ENCODE measurements at places on chromosomes 5 and 9.

DNA sequence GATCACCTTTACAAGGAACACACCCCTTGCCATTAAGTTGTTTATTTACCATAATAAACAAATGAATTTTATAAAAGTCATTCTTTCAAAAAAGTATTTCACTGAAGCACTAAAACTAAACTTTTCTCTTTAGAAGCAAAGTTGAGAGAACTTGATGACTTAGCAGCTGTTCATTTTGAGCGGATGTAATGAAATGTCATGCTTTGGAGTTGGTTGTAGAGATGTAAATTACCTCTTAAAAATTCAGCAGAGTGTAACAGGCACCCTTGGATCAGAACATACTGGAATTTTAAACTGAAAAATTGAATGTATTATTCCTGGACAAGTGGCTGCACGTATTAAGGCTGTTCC lies 617.2 kb downstream of the PDE4D start:
- DNase-seq: no peak

- DNase-seq: no peak
These were observed 79.4 kb downstream of the AMBP start for GRCh38 chr9:113998525-113999255.

DNA sequence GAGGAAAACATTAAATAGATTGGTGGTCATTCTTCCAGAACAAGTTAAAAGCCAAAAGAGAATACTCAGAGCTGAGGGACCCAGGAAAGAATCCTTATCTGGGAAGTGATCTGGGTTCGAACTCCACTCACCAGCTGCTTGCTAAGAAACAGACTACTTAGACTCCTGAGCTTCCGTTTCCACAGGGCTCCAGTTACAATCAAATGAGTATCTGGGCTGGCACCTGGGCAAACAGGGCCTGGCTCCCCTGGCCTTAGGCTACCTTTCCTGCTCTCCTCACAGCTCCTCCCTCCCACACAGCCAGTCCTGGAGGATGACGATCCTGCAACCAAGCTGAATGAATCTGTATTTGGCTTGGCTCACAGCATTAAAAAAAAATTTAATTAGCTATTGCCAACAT lies 2.5 kb downstream of the MAPK9 start:
- no peak for DNase-seq

- DNase-seq: no peak
These were observed 49.4 kb upstream of the SLC25A51 start for GRCh38 chr9:37953206-37953774.

- no peak for DNase-seq
These were observed 84.5 kb downstream of the PRLR start for GRCh38 chr5:35145691-35146317.

- DNase-seq: no peak
These were observed 13.9 kb upstream of the ADGRD2 start for GRCh38 chr9:124436320-124436719.

GRCh38 chr5:54551292-54551691 lies 33.7 kb downstream of the SNX18 start:
- no peak for DNase-seq

- no peak for DNase-seq
These were observed 113.5 kb upstream of the PCA3 start for GRCh38 chr9:76650692-76651091.

DNA sequence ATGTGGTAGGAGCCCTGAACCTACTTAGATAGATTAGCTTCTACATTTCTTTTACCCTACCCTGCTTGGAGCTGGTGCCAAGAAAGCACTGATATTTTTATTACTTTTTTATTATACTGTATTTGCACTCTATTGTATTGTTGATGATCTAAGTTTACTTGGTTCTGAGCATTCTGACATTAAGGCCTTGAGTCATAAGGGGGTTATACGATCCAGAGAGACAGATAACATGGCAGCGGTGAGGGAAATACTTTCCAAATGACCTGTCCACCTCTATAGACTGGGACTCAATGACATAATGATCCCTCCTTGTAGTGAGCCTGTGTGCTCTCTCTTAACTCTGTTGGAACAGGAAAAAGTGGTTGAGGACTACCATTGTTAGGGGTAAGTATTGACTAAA lies 176.3 kb downstream of the MAN2A1 start:
- DNase-seq: no peak

GRCh38 chr9:2157277-2158110 lies 142.3 kb downstream of the SMARCA2 start:
- peak; percentile 32 for DNase-seq

- DNase-seq: no peak
These were observed 28.3 kb upstream of the APC start for GRCh38 chr5:112709416-112709815.

GRCh38 chr5:79295029-79295428 lies 59.1 kb downstream of the JMY start:
- no peak for DNase-seq

DNA sequence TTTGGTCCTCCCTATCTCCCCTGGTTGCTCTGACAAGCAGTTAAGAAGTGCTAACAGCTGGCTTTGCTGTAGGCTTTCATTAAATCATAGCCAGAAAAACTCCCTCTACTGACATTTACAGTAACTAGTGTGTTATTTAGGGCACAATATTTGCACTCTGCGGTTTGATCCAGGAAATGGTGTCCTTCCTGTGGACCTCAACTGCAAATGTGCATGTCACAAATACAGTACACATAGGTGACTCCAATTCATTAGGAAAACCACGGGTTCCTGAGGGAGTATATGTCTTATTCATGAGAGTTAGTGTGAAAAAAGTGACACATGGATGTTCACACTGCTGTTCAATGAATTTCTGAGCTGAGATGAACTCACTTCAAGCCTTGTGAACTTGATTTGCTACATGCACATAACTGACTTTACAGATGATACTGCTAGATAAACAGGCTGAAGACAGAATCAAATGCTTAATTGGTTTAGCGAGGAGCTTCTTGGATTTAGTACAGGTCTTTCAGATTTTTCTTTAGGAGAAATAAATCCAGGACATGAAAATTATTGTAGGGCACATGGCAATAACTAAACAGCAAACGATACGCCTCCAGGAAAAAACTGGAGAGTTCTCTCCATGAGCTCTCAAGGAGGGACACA lies 281.5 kb downstream of the EFNA5 start:
- DNase-seq: no peak

- no peak for DNase-seq
These were observed 14.4 kb upstream of the ORM1 start for GRCh38 chr9:114308361-114308950.

DNA sequence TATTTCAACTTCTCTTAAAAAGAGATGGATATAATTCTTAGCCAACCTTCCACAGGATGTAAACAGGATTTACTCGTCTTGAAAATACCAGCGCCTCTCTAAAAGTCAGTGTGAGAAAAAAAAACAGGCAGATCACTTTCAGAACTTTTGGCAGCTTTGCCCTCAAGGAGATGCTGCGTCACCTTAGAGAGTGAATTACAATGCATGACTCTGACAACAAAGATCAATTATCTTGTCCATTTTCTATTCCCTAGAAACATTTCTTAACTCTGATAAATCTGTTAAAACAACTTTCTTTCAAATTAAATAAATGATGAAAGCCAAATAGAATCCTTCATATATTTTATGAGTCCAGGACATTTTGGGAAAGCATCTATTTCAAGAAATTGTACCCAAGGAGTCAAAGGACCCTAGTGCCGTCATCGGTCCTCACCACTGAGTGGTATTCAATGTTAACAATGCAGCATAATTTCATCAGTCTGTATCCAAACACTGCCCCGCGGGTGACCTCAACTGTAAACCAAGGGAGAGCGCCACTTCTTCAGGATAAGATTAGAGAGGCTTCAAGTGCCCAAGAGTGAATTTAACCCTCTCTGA lies 536.0 kb downstream of the PDE4D start:
- no peak for DNase-seq

DNA sequence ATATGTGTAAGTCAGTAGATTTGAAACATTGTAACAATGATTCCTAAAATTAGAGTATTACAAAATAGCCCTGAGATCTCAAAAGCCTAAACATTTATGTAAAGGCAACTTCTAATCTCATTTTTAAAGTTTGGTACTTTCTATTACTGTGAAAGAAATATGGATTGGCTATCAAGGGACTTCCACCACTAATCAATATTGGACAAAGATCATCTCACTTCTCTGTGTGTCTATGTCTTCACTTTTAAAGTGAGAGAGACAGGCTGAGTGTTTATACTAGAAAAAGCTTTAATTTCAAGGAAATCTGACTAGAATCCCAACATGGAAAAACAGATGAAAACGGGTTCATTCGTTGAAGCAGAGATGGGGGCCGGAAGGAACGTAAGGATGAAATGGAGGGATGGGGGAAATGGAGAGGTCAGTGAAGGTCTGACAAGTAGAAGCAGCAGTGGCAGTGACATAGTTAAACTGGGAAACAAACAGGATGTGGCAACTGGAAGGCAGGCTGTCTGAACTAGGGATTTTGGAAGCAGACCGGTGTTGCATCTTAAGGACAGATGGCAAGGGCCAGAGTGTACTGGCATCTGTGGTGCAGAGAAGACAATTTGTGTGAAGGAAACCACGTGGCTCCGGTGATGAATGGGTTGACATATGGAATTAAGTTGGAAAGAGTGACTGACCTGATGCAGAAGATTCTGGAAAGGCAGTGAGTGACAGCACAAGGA lies 60.8 kb downstream of the PDE4D start:
- no peak for DNase-seq

- DNase-seq: no peak
These were observed 33.4 kb upstream of the TNFAIP8 start for GRCh38 chr5:119322312-119322947.

DNA sequence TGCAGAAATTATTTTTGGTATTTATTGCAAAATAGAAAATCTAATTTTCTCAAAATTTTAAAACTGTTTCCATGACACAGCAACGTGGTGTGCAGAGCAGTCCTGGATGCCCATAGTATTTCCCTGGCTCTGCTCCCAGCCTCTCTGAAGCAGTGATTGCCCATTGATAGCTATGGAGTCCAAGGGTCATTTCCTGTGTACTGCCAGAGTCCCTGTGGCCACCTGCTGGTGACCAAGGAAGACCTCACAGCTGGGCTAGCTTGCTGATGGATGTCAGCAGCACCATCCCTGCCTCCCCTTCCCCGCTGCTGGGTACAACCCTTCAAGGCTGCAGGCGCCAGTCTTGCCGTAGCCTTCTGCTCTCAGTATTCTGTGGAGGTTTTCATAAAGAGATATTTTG lies 184.1 kb downstream of the DIRAS2 start:
- DNase-seq: no peak

- no peak for DNase-seq
These were observed 1.3 kb downstream of the ZER1 start for GRCh38 chr9:128770286-128771030.

GRCh38 chr5:160187091-160187490 lies 42.2 kb upstream of the FABP6 start:
- DNase-seq: no peak

Measured in stimulated activated CD4-positive, alpha-beta T cell treated with anti-CD3 and anti-CD28 coated beads, Interleukin-4, amount 100 ng/mL, for 48 hours (primary cell).